ENCODE measurements at places on chromosomes 6 and 20. TPM values are rescaled to one million over a fixed set of nuclear protein-coding genes. Genes with fewer than 3 reads are reported as not detected.

NR2E1 gene
- total RNA-seq, result not detected

TMEM170B gene
- 1.9 TPM for total RNA-seq

CRNKL1 gene
- 26.6 TPM for total RNA-seq

PRPH2 gene
- total RNA-seq, result 0.79 TPM

SIRPB1 gene
- total RNA-seq, result not detected

BHLHE23 gene
- total RNA-seq, result not detected

GABRR1 gene
- total RNA-seq, result not detected

CD2AP gene
- total RNA-seq, result 34.1 TPM

POU3F2 gene
- total RNA-seq, result under 0.01 TPM

GSTA3 gene
- 0.19 TPM for total RNA-seq

NNAT gene
- not detected for total RNA-seq

GLP1R gene
- total RNA-seq, result not detected

RBBP9 gene
- total RNA-seq, result 11.1 TPM

CDH22 gene
- total RNA-seq, result not detected

ZSCAN16 gene
- total RNA-seq, result 4.1 TPM

RPN2 gene
- 296 TPM for total RNA-seq

HLA-DRA gene
- total RNA-seq, result not detected

ENPP5 gene
- 0.87 TPM for total RNA-seq

FAM184A gene
- 1.2 TPM for total RNA-seq
